ENCODE measurements at places on chromosomes 3 and 15. TPM values are rescaled to one million over a fixed set of nuclear protein-coding genes. Genes with fewer than 3 reads are reported as not detected.

- DNase-seq: no peak
Observed at GRCh38 chr3:195425849-195426248, 17.0 kb downstream of the ACAP2 start.

DNA sequence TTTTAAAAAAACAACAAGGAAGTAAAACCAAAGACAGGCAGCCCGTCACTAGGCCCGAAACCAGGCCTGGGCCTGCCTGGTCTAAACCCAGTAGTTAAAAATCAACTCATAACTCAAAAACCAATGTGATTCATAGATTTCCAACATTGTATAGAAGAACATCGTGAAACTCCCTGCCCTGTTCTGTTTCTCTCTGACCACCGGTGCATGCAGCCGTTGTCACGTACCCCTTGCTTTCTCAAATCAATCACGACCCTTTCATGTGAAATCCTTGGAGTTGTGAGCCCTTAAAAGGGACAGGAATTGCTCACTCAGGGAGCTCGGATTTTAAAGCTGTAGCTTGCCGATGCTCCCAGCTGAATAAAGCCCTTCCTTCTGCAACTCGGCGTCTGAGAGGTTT, 89.5 kb downstream of the DCLK3 start:
- no peak for DNase-seq

DNA sequence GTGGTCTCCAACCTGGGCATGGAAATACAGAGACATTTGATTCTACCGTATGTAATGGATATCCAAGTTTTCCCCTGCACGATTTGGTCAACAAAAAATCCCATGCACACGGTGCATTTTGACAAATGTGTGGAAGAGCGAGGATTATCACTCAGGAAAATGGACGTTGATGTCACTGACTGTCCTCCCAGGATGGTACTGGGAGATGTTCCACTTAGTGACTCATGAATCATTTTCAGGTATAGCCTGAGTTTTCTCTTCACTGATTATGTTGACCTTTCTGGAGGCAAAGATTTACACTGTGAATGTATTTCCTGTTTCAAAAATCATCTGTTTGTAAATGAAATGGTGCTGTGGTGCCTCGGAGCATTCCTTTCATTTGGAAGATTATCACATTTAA, 596.7 kb upstream of the ADAMTS9 start:
- no peak for DNase-seq

- no peak for DNase-seq
Observed at GRCh38 chr3:39910826-39911464, 101.5 kb downstream of the MYRIP start.

DNA sequence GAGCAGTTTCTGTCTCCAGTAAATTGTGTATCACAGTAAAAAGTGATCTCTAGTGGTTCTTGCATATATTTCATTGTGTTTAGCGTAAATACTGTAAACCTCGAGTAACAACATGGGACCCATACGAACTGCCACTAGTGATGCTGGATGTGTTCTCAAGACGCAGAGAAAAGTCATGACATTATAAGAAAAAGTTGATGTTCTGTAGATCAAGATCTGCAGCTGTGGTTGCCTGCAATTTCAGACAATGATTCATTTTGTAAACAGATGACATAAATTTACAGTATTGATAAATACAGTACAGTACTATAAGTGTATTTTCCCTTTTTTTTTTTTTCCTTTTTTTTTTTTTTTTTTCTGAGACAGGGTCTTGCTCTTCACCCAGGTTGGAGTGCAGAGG, 100.1 kb downstream of the DPH6 start:
- no peak for DNase-seq

Gene PIF1
- total RNA-seq: 0.73 TPM

Data from Right ventricle myocardium inferior (tissue), 1 donor.